ENCODE measurements at places on chromosomes 6 and 20.

DNA sequence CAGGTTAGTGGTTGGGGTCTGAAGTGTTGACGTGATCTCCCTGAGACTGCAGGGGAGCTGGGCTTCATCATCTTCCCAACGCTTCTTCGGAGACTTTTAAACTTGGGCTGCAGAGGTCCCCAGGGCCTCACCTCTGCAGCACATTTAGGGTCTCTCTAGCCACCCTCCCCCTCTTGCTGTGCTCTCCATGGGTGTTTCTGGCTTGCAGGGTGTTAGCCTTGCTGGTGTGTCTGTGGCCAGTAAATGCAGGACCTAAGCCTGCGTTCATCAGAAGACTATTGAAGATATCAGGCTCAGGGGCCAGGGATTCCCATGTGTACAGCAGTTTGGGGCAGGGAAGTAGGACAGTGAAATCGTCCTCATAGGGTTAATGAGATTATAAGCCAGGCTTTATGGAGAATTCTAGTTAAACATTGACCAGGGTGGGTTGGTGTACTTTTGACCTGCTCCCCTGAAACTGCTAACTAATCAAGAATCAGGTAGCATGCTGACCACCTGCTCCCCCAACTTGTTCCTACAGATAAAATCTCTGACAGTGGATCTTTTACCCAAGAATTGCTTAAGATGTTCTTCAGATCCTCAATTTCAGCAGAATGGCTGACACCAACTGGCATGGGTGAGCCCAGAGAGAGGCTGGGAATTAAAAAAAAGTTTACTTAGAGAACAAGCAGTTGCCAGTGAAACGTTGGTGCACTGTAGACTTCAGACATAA lies 3.8 kb upstream of the DDO start:
- DNase-seq, result no peak

DNA sequence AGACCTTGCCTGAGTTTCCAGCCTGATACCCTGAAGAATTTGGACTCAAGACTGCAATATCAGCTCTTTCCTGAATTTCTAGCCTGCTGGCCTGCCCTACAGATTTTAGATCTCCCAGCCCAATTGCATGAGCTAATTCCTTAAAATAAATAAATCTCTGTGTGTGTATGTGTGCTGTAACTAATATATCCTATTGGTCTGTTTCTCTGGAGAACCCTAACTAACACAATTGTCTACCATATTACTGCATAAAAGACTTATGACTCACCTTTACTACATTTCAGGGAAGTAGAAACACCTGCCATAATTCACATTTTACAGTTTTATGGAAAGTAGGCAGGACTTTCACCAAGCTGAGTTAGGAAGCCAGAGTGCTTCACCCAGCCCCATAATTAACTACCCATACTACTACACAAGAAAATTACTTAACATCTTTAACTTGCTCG lies 90.7 kb upstream of the BEND6 start:
- DNase-seq, result no peak

- DNase-seq, result no peak
These were observed 35.9 kb upstream of the RAB23 start for GRCh38 chr6:57257911-57258541.

GRCh38 chr20:62786157-62786556 lies 10.1 kb upstream of the MRGBP start:
- DNase-seq, result no peak

GRCh38 chr20:19502169-19502568 lies 255.9 kb upstream of the RIN2 start:
- no peak for DNase-seq

DNA sequence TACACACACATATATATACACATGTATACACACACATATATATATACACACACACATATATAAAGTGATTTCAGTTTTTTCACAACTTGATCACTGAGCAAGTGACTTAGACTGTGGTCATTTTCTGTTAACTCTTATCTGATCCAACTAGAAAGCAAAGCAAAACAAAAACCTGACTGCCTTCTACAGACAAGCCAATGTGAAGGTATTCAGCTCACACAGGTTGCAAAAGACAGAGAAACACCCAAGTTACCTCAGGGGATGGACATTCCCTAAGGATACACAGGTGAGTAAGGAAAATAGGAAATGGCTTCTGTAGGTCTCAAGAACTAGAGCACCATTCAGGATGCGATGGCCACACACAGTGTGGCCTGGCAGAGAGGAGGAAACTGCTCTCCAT lies 58.4 kb upstream of the IER3 start:
- DNase-seq, result no peak

DNA sequence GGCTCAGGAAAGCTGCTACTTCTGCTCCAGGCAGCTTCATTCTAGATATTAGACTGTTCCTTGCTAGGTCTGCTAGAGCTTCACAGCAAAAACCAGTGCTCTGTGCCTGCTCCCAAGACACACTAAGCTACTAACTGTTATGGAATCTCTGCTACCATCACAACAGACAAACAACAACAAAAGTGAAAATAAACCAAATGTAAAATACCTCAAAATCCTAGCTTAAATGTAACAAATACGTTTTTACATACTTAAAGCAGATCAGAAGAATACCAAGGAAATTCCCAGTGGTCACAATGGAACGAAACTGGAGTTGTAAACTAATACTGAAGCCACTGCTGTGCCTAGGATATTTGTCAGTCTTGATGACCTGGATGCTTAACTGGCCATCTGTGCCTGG lies 84.6 kb upstream of the EZR start:
- no peak for DNase-seq

- no peak for DNase-seq
These were observed 8.7 kb downstream of the CTNNBL1 start for GRCh38 chr20:37702403-37703034.

- peak; percentile 19 for DNase-seq
These were observed 79.0 kb downstream of the ALDH8A1 start for GRCh38 chr6:134870677-134871498.

- no peak for DNase-seq
These were observed 112.6 kb downstream of the CDYL start for GRCh38 chr6:4888841-4889240.

- peak; percentile 10 for DNase-seq
These were observed 62.3 kb downstream of the PAX1 start for GRCh38 chr20:21767739-21768223.

- DNase-seq, result no peak
These were observed 125.2 kb downstream of the MYO6 start for GRCh38 chr6:75874224-75874623.

GRCh38 chr6:134247231-134247833 lies 70.6 kb downstream of the SGK1 start:
- peak; percentile 94 for DNase-seq

DNA sequence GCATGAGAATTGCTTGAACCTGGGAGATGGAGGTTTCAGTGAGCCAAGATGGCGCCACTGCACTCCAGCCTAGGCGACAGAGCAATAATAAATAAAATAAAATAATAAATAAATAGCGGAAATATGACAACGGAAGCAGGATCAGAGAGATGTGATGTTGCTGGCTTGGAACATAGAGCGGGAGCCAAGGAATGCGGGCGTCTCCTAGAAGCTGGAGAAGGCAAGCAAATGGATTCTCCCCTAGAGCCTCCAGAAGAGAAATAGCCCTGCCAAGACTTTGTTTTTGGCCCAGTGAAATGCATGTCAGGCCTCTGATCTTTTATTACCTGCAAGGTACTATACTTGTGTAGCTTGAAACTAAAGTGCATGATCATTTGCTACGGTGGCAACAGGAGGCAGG lies 12.4 kb downstream of the KIAA1755 start:
- no peak for DNase-seq

GRCh38 chr6:84641076-84641475 lies 123.3 kb downstream of the TBX18 start:
- no peak for DNase-seq

- DNase-seq, result no peak
These were observed 2.6 kb upstream of the TRIM38 start for GRCh38 chr6:25959890-25960536.

GRCh38 chr6:46347669-46348068 lies 143.6 kb downstream of the RCAN2 start:
- DNase-seq, result no peak

GRCh38 chr6:11798096-11798495 lies 19.5 kb upstream of the ADTRP start:
- no peak for DNase-seq

DNA sequence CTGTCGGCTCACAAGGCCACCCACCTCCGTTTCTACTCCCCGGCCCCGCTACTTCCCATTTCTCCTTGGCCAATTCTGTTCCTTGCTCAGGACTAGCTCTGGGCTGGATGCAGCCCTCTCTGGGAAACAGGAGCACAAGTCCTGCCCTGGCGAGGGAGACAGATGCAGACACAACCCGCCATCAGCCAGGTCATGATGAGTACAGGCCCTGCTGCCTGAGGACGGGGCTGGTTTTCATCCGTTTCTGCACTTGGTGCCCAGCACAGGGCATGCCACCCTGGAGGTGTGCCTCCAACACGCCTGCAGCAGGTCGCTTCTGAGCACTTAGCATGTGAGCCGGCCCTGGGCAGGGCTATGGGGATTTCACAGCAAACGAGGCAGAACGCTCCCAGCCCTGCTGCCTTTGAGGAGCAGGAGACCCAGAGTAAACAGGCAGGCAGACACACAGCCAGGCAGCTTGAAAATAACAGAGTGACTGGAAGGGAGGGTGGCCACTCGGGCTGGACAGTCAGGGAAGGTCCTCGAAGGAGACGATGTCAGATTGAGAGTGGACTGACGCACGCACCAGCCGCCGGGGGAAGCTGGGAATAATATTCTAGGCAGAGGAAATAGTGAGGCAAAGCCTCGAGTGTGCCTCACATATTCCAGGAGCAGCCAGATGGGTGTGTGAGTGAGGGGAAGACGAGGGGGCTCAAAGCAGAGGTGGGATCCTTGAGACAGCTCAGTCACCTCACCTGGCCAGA lies 21.2 kb upstream of the VSTM2L start:
- no peak for DNase-seq

DNA sequence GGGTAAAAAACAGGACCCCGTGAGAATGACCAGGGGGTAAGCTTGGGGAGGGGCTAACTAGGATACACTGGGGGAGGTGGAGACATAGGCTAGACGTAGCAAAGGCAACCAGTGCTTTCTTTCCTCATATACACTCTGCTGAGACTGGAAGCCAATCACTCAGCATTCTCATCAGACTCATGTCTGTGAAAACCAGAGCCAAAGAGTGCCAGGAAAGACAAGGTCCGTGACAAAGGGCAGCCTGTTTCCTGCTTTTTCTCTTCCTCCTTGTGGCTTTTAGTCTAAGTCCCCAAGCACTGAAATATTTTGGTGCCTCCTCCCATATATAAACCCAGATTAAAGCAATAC lies 97.9 kb upstream of the NEDD9 start:
- no peak for DNase-seq

DNA sequence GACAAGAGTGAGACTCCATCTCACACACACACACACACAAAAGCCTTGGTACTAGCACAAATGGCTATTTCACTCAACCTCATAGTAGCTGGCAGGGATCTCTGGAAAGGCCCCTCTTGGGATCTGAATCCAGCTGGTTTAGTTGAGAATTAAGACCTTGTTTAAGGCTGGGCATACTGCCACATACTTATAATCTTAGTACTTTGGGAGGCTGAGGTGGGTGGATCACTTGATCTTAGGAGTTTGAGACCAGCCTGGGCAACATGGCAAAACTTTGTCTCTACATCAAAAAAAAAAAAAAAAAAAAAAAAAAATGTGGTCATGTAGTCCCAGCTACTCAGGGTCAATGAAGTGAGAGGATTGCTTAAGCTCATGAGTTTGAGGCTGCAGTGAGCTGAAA lies 628.3 kb downstream of the MMUT start:
- no peak for DNase-seq

DNA sequence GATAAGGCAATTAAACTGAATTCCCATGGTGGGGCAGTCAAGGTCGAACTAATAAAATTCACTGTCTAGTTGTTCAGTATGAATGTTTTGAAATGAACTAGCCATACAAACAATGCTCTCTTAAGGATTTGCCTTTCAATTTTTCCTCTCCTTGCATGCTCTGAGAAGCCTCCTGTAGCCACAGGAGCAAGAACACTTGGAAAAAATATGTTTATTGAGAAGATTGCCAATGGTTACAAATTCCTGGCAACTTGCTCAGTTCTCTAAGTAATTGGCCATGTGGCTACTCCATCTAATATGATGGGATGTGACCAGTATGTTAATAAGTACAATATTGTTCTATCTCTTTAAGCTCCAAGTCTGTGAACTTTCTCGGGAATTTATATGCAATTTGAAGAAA lies 49.4 kb downstream of the FUT9 start:
- DNase-seq, result no peak

GRCh38 chr20:47350691-47351545 lies 5.6 kb downstream of the ZMYND8 start:
- DNase-seq, result no peak

DNA sequence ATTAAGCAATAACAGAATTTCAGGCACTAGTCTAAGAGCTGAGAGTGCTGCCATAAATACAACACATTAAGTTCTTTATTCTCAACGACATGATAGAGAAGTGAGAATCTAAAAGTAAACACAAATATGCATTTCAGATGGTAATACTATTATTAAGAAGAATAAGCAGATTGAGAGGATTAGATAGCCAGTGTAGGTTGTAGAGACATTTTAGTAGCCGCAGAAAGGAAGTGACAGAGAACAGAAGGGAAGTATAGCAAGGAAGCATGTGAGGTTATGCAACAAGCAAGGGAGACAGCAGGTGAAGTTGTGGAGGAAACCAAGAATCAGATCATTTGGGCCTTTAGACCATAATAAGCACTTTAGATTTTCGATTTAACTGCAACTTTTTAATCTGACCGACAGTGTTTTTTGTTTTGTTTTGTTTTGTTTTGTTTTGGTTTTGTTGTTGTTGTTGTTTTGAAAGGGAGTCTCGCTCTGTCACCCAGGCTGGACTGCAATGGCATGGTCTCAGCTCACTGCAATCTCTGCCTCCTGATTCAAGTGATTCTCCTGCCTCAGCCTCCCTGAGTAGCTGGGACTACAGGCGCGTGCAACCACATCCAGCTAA lies 737.0 kb upstream of the ADGRB3 start:
- no peak for DNase-seq

GRCh38 chr6:105591053-105591452 lies 188.2 kb upstream of the PREP start:
- peak; percentile 78 for DNase-seq

GRCh38 chr6:158519761-158520160 lies 40.1 kb upstream of the TMEM181 start:
- DNase-seq, result no peak

GRCh38 chr6:90175627-90176538 lies 120.8 kb downstream of the BACH2 start:
- peak; percentile 59 for DNase-seq

- DNase-seq, result no peak
These were observed 287.6 kb upstream of the SOX4 start for GRCh38 chr6:21305893-21306332.

GRCh38 chr6:135901774-135902524 lies 50.4 kb downstream of the PDE7B start:
- DNase-seq, result no peak

DNA sequence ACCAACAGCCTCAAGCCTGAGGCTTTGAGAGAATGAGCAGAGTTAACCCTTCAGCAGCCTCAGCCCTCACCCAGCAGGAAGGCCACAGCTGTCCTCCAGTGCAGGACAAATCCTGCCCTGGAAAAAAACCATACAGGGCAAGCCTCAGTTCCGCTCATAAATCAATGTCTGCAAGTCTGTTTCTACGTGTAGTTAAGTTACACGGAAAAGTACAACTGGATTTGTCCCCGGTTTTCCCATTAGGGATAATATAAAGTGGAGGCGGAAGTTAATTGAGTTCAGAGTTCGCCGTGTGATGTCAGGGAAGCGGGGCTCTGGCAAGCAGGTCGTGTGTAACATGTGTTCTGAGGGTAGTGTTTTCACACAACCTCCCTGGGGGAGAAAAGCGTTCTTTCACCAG lies 44.2 kb upstream of the EYA2 start:
- DNase-seq, result no peak

All from activated CD4-positive, alpha-beta T cell treated with anti-CD3 and anti-CD28 coated beads, Interleukin-2, amount 50 U/mL, for 16 hours (primary cell).